ENCODE measurements at places on chromosomes 6 and 20.

GRCh38 chr20:1182106-1182505 is 2.7 kb downstream of the TMEM74B start:
- no peak for DNase-seq

- no peak for DNase-seq
Measured at GRCh38 chr6:68636666-68637065, 1.6 kb downstream of the ADGRB3 start.

GRCh38 chr20:22842793-22843192 is 192.3 kb upstream of the SSTR4 start:
- no peak for DNase-seq

- DNase-seq = no peak
Measured at GRCh38 chr6:36840432-36841403, 1.5 kb upstream of the CPNE5 start.

GRCh38 chr6:7546896-7547295 is 5.4 kb downstream of the DSP start:
- no peak for DNase-seq

- DNase-seq = no peak
Measured at GRCh38 chr6:39686976-39687375, 38.2 kb downstream of the KIF6 start.

DNA sequence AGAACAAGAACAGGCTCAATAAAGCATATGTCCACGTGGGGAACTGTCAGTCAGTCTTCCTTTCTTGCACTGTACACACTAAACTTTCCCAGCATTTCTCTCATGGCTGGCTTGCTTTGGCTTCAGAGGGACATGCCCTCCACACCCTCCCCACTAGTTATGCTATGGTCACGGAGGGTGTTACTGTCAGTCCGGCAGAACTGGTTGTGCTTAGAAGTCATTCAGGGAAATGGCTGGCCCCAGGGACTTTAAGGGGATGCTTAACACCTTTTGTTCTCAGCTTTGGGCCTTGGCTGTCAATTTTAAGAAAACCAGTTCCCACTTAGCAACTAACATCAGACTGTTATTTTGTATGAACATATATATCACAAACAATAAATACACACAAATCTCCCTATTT is 55.1 kb downstream of the ELOVL5 start:
- no peak for DNase-seq

DNA sequence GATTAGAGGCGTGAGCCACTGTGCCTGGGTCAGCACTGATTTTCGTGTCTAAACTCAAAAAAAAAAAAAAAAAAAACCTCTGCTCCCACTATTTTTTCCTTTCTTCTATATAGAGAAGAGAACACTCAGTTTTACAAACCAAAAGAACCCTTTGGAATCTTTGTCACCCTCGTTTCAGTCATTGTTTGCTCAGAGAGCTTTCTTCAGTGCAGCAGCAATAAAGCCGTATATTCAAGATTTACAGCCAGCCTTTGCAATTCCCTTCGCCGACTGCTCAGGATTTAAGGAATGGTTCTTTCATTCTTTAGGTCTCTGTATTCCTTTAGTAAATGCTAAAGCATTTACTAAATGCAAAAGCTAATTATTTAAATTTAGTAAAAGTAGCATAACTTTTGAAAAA is 20.1 kb downstream of the RIOK1 start:
- no peak for DNase-seq

DNA sequence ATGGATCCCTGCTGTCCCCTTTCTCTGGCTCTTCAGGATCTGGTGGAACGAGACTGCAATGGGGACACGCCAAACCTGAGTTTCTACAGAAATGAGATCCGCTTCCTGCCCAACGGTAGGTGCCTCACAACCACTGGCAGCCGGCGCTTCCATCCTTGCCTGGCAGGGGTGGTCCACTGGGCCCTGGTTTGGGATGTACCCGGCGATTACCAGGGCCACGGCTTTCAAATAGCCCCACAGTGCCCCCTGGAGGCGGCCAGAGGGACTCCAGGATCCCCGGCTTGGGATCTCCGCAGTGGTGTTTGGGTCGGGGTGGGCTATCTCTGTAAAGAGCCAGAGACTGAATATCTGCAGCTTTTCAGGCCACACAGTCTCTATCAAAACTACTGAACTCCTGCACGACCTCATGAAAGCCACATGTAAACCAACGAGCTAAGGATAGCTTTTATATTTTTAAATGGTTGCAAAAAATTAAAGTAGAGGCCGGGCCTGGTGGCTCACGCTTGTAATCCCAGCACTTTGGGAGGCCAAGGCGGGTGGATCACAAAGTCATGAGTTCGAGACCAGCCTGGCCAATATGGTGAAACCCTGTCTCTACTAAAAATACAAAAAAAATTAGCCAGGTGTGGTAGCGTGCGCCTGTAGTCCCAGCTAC is 3.7 kb downstream of the OGFR start:
- peak; percentile 66 for DNase-seq

GRCh38 chr6:47424436-47424836 is 53.2 kb upstream of the CD2AP start:
- DNase-seq = no peak

DNA sequence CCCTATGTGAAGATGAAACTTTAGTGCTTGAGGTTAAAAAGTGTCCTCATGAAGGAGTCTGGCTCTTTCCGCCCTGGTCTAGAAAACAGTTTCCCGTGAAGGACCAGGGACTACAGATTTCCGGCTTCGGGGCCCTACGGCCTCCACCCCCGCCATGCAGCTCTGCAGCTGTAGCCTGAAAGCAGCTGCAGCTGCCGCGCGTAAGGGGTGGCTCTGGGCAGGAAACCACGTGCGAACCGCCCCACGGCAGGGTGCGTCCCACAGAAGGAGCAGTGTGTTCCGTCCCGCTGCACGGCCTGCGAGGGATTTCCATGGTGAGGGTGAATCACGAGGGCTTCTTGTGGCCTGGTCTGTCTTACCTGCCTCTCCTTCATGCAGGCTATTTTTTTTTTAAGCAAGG is 117.0 kb downstream of the ERMARD start:
- DNase-seq = peak; percentile 71

- DNase-seq = no peak
Measured at GRCh38 chr20:48310305-48310704, 517.5 kb downstream of the PREX1 start.

DNA sequence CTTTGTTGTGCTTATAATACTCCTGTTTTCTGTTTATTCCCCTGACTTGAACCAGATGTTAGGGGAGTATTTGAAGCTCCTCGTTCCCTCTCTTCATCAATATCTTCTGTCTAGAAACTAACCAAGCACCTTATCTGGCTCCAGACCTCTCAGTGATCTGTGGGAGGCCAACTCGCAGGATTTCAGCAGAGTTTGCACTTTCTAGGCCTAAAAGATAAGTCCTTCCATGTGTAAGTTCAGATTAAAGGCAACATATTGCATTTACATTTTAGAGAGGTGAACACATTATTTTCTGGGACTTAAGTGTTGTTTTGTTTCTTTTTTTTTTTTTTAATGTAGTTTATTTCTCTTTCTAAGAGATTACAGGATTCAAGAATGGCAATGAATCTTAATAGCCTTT is 139.4 kb upstream of the AKAP12 start:
- DNase-seq = no peak

DNA sequence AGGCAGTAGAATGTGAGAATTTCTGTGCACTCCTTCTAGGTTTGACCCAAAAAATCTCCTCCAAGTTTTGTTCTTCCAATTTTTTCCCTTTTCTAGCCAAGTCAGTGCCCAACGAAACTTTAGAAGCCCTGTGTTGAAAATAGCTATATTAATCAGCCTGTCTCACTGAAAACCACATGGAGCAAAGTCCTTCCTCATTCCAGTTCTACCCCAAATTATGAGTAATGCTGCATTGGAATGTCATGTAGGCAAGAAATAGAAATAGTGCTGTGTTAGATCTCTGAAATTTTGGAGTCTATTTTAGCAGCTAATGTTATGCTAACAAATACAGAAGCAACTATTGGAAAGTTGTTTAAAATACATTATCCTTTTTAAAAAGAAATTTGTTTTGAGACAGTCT is 725.5 kb downstream of the TBC1D32 start:
- no peak for DNase-seq

DNA sequence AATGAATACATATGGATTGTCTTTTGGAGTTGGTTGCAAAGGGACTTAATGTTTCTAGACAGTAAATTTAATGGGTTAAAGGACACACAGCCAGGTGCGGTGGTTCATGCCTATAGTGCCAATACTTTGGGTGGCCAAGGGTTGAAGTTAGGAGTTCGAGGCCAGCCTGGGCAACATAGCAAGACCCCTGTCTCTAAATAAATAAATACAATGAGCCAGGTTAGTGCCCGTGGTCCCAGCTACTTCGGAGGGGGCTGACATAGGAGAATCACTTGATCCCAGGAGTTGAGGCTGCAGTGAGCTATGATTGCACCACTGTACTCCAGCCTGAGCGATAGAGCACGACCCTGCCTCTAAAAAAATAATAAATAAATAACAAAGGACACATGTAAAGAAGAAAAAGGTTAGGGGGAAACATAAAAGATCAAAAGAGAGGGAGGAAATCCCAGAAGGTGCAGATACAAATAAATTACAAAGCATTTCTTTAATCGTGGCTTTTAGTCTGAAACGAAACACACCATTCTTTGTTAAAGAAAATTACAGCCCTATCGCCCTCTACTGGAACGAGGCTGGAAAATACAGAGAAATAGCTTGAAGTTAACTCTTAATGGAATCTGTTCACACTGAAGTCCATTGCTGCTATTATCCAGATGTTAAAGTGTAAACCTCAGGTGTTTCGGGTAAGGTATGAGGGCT is 42.6 kb upstream of the SCML4 start:
- DNase-seq = peak; percentile 40

DNA sequence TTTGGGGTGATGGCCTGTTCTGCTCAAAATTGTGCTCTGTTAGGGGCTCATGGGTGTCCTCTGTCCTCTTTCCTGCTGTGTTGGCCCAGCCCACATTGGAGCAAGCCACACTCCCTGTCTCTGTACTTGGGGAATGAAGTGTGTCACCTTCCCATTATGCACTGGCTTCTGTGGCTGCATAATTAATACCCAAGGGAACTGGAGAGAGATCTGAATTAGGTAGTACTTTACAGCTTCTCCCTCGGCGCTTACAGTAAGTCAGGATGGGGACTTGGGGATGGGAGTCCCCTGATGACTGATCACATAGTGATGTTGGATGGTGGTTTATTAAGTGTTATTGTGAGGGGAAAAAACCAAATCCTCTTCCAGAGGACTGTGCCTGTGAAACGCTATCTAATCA is 116.6 kb downstream of the FOXO3 start:
- no peak for DNase-seq

GRCh38 chr6:135901774-135902524 is 50.4 kb downstream of the PDE7B start:
- peak; percentile 80 for DNase-seq

GRCh38 chr20:43669332-43669731 is 2.4 kb downstream of the MYBL2 start:
- no peak for DNase-seq
